Ovary (tissue), 10 donors: ENCODE measurements at places on chromosomes 2 and 18.

- peak; percentile 18 for DNase-seq
Observed at GRCh38 chr18:33755931-33756560, 178.0 kb downstream of the ASXL3 start.

- DNase-seq, result no peak
Observed at GRCh38 chr2:133627741-133628140, 59.5 kb upstream of the NCKAP5 start.

- DNase-seq, result no peak
Observed at GRCh38 chr18:53789376-53790247, 434.9 kb downstream of the MBD2 start.

DNA sequence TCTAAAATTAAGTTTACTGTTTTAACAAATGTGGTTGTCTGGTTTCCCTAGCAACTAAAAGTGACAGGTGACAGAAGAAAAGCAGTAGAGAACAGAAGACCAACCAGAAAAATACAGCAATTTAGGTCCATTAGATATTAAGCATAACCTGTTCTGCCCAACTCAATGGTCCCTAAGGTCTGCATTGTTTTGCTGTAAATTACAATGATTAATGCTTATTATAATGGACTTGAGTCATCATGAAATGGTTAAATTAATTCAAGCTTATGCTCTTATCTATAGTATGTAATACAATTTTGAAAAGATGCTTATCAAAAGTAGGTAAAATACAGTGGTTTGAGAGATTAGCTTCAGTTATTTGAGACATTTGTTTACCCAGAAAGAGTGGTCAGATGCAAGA lies 378.0 kb downstream of the GRB14 start:
- DNase-seq, result no peak

DNA sequence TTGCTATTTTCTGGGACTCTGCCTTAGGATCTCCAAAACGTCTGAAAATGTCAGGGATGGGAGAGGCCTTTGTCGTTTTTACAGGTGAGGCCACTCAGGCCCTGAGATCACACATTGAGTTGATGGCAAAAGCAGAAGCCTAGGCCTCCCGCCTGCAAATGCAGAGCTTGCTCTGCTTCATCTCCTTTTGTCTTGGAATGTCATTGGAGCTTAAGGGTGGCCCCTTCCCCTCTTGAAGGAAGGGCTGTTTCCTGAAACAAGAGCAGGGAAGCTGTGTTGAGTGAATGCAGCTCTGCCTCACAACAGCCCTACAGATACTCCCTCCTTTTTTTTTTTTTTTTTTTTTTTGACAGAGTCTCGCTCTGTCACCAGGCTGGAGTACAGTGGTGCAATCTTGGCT lies 123.5 kb downstream of the GLI2 start:
- DNase-seq, result no peak

- DNase-seq, result no peak
Observed at GRCh38 chr18:57627488-57627887, 5.9 kb upstream of the NARS1 start.

DNA sequence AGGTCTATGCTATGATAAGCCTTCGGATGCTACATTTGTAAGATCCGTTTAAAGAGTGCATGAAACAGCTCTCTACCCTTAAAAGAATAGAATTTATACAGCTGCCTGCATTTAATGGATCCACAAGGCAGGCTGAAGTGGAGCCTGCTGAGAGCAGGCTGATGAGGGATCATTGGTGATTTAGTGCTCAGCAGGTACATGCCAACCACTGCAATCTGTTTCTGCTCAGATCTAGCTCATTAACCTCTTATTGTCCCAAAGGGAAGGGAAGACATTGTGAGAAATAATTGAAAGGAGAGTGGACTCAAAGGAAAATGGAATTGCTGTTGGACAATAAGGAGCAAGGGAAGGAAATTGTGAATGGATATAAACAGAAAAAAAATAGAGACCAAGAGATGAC lies 822.6 kb downstream of the TRIB2 start:
- no peak for DNase-seq

DNA sequence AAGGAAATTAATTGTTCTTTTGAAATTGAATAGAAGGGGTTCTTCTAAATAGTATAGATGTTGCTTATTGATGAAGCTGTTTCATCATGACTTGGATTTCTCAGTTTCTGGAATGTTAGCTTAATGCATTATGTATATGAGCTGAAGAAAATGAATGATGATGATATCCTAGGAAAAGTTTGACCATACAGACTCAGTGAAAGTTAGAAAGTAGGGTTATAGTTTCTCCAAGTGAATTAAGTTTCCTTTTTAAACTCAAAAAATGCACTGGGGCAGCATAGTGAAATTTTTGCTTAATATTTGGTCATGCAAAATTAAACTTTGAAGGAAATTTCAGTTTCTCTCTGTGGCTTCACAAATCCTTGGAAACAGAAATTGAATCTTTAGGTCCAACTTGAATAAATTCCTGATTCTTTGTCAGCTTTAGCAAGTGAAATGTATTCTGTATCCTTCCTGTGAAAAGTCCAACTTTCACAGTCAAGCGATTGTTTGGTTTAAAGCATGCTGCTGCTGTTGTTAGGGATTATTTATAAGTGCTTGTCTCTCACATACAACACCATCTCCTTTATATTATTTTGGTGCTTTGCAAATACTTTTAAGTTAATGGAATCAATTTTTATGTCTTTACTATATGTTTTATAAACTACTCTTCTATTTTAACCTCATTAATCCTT lies 78.2 kb downstream of the PIK3C3 start:
- no peak for DNase-seq

- DNase-seq, result no peak
Observed at GRCh38 chr2:239905884-239906654, 119.1 kb downstream of the NDUFA10 start.

- no peak for DNase-seq
Observed at GRCh38 chr2:213015387-213016165, 135.8 kb downstream of the IKZF2 start.

DNA sequence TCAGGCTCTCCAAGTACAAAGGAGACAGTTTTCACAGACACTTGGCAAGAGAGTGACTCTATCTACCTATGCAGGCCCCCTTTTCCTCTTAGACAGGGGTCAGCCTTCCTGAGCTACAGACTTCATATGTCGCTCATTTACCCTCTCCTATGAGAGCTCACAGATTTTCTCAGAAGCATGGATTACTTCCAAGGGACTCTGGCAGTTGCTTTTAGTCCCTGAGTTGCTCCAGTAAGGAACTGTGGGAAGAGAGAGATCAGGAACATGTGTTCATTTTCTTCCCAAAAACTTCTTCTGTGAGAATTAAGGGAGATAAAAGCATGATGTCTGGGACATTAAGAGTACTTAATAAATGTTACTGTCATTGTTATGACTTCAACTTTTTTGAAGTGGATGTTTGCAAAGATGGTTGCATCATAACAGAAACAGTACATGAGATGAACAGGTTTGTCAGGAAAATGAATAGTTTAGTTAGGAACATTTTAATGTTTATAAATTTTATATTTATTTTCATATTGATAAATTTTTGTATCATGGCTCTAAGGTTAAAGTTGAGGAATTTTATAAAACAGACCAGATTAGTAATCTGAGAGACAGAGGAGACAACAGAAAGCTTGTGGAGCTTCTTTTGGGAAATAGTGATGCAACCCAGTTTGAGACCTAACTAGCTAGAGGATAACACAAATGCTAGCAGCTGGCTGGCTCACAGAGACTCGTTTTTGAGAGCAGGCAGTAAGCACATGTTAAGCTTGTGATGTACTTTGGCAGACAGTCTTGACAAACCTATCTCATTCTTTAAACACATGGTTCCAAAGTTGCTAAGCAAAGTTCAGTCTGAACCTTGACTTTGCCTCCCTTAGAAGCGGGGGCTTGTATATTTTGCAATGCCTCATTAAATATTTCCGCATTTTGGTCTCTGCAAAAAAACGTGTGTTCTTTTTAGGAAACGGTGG lies 21.7 kb upstream of the UGP2 start:
- DNase-seq, result no peak

DNA sequence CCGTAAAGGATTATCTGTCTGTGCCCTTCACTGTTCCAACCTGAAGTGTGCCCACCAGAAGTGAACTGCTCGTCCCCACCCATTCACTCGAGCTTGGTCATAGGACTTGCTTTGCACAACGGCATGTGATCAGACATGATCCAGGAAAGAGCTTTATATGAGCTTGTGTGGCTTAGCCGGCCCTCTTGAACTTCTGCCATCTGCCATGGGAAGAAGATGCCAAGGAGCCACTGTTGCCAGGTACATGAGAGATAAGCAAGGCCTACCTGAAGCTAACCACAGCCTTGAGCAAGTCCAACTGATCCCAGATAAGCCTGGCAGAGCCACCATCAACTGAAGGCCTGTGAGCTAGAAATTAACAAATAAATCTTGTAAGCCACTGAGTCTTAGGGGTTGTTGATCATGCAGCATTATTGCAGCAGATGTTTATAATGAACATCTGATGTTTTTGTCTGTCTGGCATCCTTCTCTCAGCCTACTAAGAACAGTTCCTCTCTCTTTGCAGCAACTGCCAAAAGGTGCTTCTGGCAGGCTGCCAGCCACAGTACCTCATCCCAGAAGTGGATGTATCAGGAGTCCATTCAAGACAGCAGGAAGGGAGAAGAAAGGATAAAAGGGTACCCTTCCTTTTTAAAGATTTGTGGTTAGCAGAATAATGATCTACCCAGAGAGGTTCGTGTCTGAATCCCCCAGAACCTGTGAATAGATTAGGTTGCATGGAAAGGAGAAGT lies 16.8 kb downstream of the DBI start:
- no peak for DNase-seq

GRCh38 chr2:174738841-174739240 lies 25.4 kb downstream of the CHRNA1 start:
- DNase-seq, result no peak

DNA sequence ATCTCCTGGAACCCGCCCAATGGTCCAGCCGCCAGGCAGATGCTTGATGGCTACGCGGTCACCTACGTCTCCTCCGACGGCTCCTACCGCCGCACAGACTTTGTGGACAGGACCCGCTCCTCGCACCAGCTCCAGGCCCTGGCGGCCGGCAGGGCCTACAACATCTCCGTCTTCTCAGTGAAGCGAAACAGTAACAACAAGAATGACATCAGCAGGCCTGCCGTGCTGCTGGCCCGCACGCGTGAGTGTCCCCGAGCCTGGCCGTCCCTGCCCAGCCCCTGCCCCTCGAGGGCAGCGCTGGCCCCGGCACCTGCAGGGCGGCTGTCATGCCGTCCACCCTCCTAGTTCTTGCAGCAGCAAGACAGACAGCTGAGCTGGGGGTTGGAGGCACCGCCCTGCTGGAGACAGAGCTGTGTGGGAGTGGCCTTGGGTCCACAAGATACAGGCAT lies 36.7 kb downstream of the MTERF4 start:
- DNase-seq, result no peak

GRCh38 chr2:207919164-207919919 lies 106.0 kb downstream of the PLEKHM3 start:
- DNase-seq, result no peak

DNA sequence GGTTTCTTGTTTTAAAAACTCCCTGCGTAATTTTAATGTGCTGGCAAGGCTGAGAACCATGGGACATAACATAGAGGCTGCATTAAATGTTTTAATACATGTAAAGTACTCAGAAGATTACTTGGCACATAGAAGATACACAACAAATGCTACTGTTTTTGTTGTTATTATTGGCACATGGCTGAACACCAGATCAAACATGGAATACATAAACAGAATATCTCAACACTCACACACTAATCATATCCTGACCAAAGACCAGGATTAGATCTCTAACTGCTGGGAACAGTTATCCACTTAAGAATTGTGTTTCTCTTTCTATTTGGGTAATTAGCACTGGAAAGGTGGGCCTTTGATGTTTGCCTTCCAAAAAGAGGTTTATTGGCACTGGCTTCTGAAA lies 69.3 kb downstream of the KCNE4 start:
- DNase-seq, result no peak

DNA sequence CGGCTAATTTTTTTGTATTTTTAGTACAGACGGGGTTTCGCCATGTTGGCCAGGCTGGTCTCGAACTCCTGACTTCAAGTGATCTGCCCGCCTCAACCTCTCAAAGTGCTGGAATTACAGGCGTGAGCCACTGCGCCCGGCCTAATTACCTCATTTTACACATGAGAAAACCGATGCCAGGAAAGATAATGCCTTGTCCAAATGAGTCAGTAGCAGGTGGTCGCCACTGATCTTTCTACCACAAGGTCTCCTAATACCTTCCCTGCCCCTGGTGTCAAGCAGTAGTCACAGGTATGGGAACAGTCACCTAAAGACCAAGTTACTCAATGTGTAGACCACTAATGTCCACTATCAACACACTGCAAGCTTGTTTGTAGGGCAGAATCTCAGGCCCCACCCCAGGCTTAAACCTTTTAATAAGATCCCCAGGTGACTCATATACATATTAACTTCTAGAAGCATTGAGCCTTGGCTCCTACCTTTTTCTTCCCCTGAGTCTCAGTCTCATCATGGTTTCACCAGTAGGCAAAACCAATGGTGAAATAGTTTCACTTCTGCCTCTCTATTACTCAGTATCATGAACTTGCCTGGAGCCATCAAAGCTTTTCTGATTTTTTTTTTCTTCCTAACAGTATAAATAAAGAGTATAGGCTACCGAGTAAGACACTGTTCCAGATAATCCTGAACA lies 6.9 kb upstream of the EPB41L5 start:
- no peak for DNase-seq

- DNase-seq, result no peak
Observed at GRCh38 chr2:9741110-9741509, 102.2 kb upstream of the TAF1B start.

DNA sequence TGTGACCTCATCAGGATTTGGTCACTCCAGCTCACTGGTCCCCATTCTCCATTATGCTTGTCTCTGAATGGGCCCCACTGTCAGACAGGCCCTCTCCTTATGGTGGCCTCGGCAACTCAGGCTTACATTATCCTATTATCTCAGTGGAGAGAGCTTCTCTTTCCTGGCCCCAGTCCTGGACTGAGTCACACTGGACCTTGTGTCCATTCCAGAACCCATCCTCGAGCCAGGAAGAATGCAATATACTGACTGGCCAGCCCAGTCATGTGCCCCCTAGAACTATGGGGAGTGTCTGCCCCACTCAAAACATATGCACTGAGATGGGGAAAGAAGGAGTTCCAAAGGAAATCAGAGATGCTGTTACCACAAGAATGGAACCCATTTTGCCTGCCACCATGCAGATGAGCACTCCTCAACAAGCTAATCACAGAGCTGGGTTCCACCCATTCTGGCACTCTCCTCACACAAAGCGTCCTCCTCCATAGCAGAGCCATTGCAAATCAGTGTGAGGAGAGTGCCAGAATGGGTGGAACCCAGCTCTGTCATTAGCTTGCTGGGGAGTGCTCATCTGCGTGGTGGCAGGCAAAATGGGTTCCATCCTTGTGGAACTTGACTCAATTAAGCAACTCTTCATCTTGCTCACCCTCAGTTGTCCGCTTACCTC lies 71.9 kb downstream of the CHRNA1 start:
- no peak for DNase-seq

GRCh38 chr2:217477583-217477982 lies 525.2 kb downstream of the TNS1 start:
- DNase-seq, result no peak
